Psoas muscle (tissue), 8 donors: ENCODE measurements at places on chromosomes 3 and 15. TPM values are rescaled to one million over a fixed set of nuclear protein-coding genes. Genes with fewer than 3 reads are reported as not detected.

DNA sequence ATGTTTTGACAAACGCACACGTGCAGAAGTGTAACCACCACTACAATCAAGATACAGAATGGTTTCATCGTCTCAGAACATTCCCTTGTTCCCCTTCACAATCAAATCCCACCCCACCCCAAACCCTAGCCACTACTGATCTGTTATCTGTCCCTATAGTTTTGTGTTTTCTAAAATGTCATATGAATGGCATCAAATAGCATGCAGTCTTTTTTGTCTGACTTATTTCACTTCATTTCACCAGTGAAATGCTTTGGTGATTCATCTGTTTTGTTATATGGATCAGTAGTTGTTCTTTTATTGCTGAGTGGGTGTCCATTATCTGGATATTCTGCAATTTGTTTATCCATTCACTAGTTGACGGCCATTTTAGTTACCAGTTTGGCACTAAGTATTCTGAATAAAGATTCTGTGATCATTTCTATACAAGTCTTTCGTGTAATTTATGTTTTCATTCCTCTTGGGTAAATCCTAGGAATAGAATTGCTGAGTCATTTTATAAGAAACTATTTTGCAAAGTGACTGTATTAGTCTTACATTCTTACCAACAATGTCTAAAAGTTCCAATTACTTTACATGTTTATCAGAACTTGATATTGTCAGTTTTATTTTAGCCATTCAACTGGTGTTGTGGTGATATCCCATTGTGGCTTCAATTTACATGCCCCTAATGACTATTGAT lies 232.8 kb downstream of the CLSTN2 start:
- no peak for DNase-seq

DNA sequence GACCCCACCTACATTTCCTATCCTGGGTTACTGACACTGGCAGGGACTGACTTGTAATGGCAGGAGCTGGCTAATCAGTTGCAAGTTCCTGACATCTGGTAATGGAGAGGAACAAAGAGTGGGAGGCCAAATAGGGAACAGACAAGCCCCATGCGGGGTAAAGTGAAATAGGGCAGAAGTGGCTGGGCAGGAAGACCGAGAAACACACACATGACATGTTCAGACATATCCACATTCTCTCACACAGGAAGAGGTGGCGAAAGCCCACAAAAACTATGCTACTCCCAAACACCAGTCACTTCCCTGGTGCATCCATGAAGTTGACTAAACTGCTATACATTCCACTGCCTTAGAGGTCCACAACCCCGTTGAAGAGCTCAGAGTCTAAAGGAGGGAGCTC lies 394.1 kb upstream of the TBL1XR1 start:
- no peak for DNase-seq

C2CD4A gene
- polyA plus RNA-seq = 6.7 TPM

GRCh38 chr15:62895139-62895866 lies 147.2 kb upstream of the TPM1 start:
- no peak for DNase-seq

GRCh38 chr15:87374339-87374738 lies 882.2 kb downstream of the NTRK3 start:
- DNase-seq = no peak

- DNase-seq = no peak
These were observed 38.4 kb downstream of the TLNRD1 start for GRCh38 chr15:81038975-81039607.

ZPLD1 gene
- 0.01 TPM for polyA plus RNA-seq

CLRN1 gene
- not detected for polyA plus RNA-seq

PEX5L gene
- polyA plus RNA-seq = not detected

TTC21A gene
- 0.98 TPM for polyA plus RNA-seq

- no peak for DNase-seq
These were observed 103.6 kb upstream of the THSD4 start for GRCh38 chr15:71011503-71012155.

- DNase-seq = no peak
These were observed 15.9 kb upstream of the USP3 start for GRCh38 chr15:63488398-63488960.

DNA sequence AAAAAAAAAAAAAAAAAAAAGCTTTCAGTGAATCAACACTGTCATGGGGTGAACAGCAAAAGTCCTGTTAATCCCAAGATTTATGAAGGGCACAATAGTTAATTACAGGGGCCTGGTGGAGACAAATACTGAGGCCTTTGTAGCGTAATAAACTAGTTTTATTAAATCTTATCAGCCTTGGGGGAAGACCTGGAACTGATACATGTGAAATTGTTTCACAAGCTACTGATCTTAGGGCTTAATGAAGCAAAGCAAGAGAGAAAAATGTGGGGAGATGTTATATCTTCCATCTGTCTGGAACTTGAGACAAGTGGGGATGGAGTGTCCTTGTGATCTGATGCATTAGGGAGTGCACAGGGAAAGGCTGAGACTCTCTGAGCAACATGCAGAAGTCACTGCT lies 47.9 kb upstream of the OSBPL11 start:
- DNase-seq = no peak

FEZF2 gene
- not detected for polyA plus RNA-seq

- DNase-seq = no peak
These were observed 9.1 kb upstream of the FEM1B start for GRCh38 chr15:68268405-68268804.

DNA sequence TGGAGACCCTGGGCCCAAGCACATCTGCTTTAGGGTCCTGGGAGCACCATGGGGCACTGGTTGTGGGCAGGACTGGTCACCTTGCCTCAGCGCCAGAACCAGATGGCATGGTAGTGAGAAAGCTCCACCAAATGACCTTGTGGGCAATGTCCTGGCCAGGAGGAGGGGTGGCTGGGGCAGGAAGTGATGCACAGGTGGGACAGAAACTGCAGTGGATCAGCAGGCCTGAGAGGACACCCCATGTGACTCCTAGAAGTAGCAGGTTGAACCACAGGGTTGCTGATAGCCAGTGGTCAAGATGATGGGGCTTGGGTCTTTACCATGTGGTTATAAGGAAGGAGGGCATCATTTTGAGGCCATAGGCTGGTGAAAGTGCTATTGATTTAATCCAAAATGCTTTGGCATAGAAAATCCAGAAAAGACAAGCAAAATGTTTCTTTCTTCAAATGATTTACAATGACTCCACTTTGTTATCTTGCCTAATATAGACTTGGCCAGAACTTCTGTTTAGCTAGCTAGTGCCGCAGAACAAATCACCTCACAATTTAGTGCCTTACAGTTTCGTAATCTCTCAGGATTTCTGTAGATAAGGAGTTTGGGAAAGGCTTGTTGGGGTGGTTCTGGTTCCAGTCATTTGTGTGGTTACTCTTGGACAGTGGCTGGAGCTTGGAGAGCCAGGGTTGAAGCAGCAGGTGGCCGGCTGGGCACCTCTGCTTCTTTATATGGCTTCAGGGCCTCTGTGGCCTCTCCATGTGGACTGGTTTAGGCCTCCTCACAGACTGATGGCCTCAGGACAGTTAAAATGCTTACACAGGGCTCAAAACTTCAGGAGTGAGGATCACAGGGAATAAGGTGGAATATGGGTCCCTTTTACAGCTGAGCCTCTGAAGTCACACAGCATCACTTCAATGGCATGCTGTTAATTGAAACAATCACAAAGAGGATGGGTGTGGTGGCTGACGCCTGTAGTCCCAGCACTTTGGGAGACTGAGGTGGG lies 27.5 kb downstream of the TMEM158 start:
- no peak for DNase-seq
